ENCODE measurements at places on chromosomes 5 and 9. TPM values are rescaled to one million over a fixed set of nuclear protein-coding genes. Genes with fewer than 3 reads are reported as not detected.
A peak's percentile ranks its signal among the peaks of the same experiment; 100 is the strongest.

DNA sequence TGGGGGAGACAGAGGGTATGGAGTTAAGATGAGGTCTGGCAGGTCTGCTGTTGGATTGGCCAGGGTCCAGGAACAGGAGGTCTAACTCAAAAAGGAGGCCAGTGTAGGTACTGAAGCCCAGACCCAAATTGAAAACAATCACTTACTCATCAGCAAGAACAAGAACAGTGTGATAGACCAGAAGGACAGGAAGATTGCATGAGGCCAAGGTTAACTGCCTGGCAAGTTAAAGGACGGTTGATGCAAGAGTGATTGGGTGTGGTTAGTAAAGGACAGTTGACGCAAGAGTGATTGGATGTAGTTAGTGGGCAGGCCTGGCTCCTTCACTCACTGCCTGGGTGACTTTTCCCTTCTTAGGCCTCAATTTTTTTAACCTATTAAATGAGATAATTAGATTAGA lies 132.6 kb downstream of the PDZD2 start:
- DNase-seq = no peak

GRCh38 chr5:114649878-114650277 lies 288.0 kb downstream of the KCNN2 start:
- DNase-seq = no peak

- no peak for DNase-seq
Measured at GRCh38 chr9:107273634-107274033, 9.4 kb upstream of the RAD23B start.

DNA sequence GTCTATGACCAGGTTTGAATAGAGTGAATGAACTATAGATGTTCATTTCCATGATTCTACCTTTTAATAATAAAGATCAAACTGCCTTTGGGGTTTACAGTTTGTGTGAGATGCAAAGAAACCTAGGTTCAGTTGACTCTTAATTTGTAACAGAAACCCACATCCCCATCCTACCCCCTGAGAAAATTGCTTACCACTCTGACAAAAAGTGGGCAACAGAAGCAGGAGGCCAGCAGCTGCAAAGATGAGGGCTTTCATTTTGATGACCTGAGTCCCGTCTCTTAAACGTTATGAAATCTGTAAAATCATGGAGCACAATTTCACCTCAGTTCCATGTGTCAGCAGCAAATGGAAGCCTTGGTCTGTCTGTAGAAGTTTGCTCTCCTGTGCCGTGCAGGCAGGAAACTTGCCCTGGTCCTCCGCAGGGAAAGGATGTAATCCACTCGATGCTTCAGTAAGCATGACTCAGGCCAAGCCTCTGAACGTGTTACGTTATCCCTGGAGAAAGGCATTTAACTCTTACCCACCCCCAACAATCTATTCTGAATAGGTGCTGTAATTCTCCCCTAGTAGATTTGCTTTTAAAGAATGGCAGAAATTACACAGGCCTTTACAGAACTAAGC lies at the start of gene F2RL2:
Gene F2RL2, minus strand, starts transcription at position 431 of the 624 bp plus-strand sequence. Its CDS starts 173 bp downstream, at position 258.
- DNase-seq = no peak

DNA sequence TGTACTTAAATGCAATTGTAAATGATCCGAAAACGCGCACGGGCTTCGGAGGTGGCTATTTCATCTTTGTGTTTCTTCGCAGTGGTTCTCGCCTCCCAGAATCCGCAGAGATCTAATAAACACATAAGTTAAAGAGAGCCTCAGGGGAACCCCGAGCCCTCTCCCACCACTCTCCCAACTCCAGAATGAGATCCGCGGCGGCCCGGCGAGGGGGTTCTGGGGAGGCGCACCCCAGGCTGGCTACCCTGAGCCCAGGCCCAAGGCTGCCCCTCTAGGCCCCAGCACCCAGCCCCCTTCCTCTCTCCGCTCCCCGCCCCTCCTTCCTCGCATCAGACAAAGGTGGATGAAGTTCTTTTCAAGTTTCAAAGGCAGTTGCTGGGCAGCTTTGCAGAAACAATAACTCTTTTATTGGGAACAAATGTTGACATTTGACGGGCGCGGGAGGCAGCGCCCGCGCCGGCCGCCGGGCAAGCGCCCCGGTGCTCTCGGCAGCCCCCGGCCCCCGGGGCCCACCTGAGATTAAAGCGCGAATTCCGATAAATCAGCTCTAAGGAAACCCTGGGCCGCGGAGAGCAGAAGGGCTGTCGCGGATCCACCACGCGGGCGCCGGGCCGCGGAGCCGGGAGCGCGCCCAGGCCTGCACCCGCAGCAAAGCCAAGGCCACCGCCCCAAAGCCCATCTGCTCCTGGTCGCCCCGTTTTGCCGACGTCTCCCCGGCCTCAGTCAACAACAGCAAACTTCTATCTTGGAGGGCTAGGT lies 8.4 kb downstream of the IRX2 start:
- DNase-seq = no peak

GRCh38 chr5:109863752-109864151 lies 174.0 kb downstream of the MAN2A1 start:
- no peak for DNase-seq

DNA sequence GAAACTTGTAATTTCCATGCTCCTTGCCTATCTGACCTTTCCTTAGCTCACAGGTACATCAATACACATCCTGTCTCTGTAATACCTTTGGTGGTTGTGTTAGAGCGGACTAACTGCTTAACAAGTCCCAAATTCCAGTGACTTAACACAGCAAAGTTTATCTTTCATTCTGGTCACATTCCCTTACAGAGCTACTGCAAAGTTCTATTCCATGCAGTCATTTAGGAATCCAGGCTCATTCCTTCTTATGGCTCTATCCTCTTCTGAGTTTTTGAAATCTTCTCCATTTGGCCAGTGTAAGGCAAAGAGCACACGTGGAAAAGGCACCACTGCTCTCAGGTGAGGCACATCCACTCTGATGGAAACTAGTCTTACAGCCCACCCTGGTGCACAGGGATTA lies 238.6 kb upstream of the ANKRD55 start:
- DNase-seq = no peak

- DNase-seq = no peak
Measured at GRCh38 chr9:94630281-94630680, 9.0 kb downstream of the FBP1 start.

DNA sequence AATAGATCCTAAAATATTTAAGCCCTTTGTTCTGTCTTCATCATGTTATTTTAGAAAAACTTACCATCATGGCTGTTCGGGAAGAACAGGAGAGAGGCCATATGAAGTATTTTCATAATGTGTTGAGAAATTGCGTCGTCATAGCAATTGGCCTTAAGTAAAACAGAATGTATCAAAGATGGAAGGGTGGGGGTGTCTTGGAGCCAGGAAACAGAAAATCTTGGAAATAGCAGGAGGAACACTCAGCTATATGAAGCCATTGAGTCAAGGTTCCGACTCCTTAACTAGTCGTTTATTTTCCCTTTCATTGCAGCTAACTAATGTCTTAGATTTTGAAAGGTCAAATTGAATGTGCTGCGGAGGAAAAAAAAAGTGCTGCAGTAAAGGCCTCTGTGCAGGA lies 1.3 kb downstream of the SPTAN1 start:
- DNase-seq = no peak

DNA sequence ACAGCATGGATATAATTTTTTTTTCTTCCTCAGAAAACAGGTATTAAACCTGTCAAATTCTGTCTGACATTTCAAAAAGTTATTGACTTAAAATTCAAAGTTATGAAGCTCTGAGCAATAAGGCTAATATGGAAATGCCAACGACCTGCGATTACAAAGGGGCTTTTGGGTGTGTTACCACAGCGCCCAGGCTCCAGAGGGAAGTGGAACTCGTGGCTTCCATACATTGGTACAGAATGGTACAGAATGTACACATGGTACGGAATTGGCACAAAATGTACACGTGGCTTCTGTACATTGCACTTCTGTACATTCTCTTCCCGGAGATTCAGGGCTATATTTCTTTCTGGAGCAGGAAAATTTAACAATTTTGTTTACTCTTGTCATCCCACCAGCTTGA lies 225.1 kb upstream of the TBCA start:
- no peak for DNase-seq

DNA sequence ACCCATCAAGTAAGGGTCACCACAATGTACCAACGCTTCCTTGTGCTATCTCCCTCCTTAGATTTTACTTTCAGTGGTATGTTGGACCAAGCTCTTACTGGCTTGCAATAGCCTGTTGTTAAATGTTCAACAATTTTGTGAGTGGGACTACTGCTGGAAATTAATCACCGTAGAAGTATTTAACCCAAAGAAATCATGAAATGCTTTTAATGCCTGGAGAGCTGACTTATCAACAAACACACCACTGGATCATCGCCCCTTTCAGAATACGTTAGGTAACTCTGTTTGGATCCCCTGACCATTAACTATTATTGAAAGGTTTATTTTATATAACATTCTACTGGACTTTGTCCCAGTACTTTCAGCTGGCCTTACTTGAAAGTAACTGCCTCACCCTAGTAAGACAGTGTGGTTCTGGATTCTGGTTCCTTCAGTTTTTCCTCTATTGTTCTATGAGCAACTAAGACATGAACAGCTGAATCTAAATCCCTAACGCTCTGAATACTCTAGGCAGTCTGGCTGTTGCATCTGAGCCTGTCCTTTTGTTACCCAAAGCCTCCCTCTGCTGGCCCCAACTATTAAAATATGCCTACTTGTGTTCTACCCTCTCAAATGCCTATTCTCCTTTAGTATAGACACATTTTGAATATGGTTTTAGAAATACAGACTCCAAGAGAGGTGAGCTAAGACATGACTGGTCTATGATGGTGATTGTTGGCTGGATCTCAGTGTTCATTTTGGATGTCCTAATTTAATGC lies 1203.4 kb upstream of the DMAC1 start:
- no peak for DNase-seq

DNA sequence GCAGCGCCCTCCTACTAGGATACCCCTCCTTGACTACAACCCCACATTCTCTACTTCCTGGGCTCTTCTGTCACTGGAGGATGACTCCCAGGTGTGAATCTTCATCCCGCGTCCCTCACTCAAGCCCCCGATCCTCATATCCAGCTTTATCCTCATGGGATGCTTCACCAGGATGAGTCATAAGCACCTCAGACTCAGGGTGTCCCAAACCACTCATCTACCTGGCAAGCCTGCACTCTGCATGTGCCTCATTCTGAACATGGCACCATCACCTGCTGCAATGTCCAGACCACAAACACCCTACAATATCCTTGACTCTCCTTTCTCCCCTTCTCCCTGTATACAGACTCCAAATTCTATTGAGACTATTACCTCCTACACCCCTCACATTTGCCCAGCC lies 1.5 kb upstream of the TGFBI start:
- DNase-seq = no peak

- DNase-seq = no peak
Measured at GRCh38 chr5:143879646-143880045, 67.7 kb downstream of the HMHB1 start.

DNA sequence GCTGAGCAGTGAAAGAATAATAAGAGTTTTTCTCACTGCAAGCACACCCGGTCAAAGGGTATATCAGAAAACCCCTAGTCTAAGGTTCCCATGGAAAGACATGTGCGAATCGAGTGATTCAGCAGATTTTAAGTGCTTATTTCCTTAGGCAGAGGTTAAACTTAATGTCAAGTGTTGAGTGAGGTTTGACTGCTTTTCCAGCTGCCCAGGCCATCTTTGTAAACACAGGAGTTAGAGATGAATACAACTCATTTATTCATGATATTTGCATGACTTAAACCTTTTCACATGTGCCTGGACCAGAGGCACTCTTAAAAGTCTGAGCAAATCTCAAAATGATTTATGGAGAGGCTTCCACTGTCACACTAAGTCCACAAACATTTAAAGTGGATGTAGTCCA lies 137.8 kb upstream of the RGMB start:
- no peak for DNase-seq

DNA sequence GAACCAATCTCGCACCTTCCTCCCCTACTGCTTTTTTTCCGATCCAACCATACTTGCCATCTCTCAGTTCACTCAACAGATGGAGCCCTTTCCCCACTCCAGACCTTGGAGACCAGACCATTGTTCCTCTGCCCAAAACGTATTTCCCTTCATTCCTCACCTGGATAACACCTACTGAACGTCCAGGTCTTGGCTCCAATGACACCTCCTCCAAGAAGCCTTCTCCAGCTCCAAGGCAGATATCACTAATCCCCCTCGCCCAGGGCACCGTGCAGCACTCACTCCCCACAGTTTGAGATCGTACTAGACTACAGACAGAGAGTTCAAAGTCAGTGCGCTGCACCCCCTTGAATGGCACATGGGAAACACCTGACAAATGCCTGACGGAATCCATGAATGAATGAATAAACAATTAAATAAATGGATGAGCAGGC lies 47.1 kb upstream of the AKNA start:
- DNase-seq = peak; percentile 7

- DNase-seq = no peak
Measured at GRCh38 chr9:38018958-38019602, 49.9 kb downstream of the SHB start.

DNA sequence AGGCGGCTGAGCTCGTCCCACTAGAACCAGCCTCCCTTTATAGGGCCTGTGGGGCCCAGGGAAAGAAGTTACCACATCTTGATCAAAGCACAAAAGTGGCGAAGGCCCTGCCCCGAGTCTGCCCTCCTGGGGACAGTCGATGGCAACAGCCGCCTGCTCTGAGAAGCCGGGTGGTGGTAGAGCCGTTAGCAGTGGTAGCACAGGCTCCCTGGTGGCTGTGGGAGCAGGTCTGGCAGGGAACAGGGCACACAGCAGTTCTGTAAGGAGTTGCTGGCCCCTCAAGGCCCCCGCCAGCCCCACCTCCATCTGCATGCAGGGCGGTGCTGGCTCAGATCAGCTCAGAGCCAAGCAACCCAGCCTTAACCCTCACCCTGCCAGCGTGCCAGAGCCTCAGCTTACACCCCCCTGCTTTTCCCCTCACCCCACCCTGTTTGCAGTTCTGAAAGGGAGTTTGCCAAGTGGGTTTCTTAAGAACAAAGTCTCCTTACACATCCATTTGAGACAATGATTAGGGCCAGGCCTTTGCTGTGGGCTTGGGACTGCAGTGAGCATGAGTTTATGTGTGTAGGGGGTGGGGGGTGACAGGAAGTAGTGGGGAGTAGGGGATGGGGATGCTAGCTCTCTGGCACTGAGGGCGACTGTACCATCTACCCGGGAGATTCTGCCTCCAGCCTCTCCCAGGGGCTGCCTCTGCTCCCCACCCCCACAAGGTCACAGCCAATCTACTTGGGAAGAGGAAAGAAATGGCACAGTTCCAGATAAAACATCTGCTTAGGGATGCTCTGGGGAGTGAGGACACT lies 11.8 kb downstream of the ACSL6 start:
- DNase-seq = no peak

DNA sequence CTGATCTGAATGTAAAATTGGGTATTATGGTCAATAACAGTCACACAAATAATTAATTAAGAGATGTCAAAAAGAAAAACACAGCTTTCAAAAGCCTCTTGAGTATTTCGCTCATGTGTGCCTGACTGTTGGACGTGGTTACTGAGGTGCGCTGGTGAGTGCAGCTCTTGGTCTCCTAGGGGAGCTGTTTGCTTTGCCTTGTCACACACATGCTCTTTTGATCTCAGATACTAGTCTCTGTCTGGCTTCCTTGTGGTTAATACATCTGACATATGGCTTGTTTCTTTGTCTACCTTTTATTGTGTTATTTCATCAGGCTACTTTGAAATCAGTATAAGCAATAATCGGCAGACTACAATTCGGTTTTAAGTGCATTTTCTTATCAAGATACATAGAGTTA lies 51.5 kb downstream of the PCSK1 start:
- DNase-seq = no peak

PCDHB10 gene
- 1.3 TPM for total RNA-seq

BTNL3 gene
- not detected for total RNA-seq

FOXD4L5 gene
- total RNA-seq = not detected

TSSK1B gene
- not detected for total RNA-seq

RNF183 gene
- not detected for total RNA-seq

GDA gene
- total RNA-seq = 0.05 TPM

FGD3 gene
- total RNA-seq = not detected

SPOCK1 gene
- 24.4 TPM for total RNA-seq

GRM6 gene
- total RNA-seq = not detected

HTR4 gene
- not detected for total RNA-seq

HNRNPH1 gene
- total RNA-seq = 341 TPM

Measured in glomerular endothelial cell (primary cell).